ENCODE measurements at places on chromosomes 3 and 15.
A peak's percentile ranks its signal among the peaks of the same experiment; 100 is the strongest.

DNA sequence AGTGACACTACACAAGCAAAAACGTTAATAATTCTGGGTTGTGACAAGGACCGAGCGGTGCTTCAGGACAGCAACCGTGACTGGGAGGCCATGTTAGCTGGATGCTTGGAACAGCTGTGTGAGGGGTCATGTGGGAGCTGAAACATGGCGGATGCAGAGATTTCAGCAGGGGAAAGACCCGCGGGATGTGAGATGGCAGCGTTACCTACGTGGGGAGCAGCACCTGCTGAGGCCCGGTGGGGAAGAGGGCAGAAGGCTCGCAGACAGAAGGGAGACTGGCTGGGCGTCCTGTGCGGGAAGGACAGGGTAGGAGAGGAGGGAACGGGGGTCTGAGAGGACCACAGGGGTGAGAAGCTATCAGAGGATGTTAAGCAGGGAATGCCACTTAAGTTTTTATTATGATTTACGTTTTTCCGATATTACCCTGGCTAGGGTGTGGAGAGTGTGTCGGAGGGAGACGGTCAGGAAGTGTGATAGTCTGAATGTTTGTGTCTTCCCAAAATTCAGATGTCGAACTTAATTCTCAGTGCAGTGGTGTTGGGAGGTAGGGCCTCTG, 228.8 kb upstream of the LYSMD4 start:
- no peak for DNase-seq

DNA sequence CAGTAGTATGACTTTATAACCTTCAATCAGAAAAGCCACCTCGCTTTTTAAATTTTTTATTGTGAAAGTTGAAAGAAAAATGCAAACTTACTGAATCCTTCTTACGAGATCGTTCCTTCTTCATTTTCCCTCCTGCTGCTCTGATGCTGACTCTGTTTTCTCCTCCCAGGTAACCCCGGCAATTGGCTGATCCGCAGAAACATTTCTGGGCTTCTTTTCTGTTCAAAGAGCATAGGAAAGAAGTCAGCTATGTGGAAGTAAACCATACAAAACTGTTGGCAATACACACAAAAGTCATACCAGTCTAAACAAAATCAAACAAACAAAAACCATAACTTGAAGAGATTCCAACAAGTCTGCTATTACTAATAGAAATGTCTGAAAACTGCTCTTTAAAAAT, 66.0 kb downstream of the SETD2 start:
- DNase-seq = no peak

GRCh38 chr3:126450219-126450618, 25.5 kb downstream of the ZXDC start:
- DNase-seq = no peak

- DNase-seq = no peak
These were observed 6.5 kb downstream of the GNB5 start for GRCh38 chr15:52184721-52185120.

DNA sequence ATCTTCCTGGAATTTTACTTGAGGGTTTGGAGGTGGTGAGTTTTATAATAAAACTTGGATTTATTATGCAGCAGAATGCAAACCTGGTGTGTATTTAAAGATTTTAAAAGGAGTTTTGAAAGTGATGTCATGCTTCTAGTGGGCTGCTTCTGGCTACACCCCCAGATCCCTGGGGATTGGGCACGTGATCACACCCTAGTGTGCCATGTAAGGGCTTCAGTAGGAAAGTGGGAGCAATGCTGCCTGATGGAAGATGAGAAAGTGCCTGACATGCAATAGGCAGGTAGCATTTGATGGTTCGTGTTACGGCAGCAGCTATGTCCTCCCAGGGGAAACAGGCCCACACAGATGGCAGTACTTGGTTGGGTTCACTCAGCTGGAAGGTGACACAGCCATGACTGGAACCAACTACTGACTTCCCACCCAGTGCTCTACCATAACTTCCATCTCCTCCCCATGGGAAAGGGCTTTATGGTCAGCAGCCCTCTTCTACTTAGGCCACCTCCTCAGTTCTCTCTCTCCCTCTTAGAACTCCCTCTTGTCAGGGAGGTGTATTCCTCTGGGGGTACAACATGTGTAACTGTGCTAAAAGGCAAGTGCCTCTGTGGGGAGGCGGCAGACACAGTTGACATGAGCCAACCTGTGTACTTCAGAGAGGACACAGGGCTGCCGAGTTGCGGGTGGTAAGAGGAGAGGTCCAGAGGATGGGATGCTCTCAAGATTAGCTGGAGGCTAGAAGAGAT, 5.6 kb downstream of the ITPKA start:
- no peak for DNase-seq

GRCh38 chr15:26724381-26725150, 48.3 kb downstream of the GABRB3 start:
- DNase-seq = no peak

GRCh38 chr3:58899159-58899952, 150.5 kb downstream of the CFAP20DC start:
- peak; percentile 2 for DNase-seq

DNA sequence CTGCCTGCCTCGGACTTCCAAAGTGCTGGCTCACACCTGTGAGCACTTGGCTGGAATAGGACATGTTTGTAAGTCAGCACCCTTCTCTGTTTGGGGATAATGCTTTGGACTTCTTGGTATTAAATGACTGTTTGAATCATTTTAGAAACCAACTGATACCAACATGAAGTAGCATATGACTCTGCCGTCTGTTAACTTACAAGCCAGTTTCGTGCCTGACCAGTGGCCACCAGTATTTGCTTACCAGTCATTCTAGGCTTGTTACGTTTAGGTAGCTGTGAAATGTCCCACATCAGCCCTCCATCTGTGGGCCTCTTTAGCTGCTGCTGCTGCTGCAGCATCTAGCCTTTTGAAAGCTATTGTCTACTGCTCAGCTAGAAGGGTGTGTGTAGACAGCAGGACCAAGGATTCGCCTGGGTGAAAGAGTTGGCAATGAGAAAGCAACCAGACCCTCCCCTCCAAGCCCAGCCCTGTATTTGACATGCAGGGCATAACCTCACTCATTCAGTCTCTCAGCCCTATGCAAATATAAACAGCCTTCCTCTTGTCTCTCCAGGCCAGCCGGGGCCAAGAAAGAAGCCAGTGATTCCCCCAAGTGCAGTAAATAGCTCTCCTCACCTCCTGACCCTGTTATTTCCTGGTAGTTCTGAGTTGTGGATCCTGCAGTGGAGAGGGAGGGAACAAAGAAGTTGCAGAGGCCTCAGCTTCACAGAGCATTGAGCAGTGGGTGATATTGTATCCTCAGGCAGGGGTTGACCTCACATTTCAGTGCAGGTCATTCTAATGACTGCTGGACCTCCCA, 51.0 kb downstream of the NKIRAS1 start:
- DNase-seq = peak; percentile 86

DNA sequence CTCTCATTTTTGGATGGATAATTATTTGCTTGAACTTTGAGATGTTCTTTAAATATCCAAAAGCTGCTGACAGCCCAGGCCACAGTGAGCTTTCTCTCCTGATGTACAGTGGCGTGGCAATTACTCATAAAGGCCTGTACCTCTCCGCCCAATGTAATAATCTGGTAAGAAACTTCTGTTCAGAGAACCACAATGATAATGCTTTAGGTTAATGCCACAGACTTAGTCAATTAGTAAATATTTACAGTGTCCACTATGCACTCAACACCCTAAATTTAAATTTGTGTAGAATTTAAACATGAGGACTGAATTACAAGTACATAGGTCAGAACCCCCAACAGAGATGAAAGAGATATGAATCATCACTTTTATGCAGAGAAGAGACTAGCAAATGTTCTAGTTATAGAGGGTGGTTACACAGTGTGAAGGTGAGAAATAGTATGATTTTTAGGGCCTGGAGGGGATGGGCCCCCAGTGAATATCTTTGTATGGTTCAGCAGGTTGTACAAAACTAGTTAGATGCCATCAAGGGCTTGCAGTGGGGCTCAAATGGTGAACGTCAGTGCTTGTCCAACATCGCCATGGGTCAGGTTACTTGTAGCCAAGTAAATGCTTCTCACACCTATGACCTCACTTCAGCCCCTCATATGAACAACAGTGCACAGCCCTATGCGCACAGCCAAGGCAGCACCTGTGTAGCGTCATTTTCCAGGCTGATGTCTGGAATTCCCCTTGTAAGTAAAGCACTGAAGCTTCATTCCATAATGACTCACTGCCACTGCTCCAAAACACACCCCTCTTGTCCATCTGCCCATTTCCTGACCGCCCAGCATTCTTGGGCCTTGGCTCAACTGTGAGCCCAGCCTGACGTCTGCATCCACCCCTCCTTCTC, 13.3 kb downstream of the ABHD2 start:
- DNase-seq = no peak

- no peak for DNase-seq
These were observed 11.8 kb downstream of the SAMD7 start for GRCh38 chr3:169923189-169923588.

DNA sequence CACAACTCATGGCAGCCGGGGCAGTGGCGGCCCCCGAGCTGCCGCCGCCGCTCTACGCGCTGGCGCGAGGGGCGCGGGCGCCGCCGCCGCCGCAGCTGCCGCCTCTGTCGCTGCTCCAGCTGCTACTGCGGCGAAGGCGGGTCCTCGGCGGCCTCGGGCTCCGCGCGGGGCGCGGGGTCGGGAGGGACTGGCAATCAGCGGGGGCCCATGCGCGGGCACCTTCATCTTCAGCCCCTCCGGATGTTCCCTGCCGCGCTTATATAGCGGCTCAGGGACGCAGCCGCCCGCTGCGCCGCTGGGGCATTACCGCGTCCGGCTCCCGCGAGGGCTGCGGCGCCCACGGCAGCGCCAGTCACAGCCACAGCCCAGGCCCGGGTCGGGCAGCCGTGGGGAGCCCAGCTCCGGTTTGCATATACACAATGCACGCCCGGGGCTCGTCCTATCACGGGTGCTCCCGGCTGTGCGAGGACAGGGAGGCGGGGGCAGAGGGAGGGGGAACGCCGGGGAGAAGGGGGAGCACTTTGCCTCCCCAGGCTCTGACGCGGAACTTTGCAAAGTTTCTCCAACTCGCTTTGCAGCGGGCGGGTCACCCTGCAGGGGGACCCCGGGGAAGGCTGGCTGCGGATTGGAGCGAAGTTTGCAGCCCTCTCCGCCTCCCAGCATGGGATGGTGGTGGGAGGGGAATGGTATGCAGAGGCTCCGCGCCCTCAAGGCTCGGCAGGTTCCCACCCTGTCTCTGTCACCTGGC, at the start of gene VGLL3:
Gene VGLL3, minus strand, starts transcription at position 416 of the 748 bp plus-strand sequence. Its CDS starts 406 bp downstream, at position 10.
- peak; percentile 87 for DNase-seq

GRCh38 chr3:155880286-155880685, 9.8 kb downstream of the GMPS start:
- DNase-seq = no peak

- DNase-seq = peak; percentile 93
These were observed 5.0 kb upstream of the HES1 start for GRCh38 chr3:194130807-194131589.

DNA sequence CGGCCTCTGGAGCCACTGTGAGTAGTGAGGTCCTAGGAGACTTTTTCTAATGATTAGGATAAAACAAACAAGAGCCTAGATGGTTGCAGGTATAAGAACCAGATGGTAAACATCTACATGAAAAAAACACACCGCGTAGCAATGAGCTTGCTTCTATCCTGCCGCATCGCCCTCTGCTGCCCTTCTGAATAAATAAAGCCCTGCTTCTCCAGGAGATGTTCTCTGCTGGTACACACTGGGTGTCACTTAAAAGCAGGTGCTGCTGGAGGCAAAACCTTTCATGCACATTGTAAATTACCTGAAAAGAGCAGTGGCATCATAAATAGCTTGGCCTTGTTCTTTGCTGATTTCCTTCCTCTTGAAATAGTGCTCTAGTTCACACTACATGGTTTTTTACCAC, 164.4 kb upstream of the TOPAZ1 start:
- DNase-seq = no peak

DNA sequence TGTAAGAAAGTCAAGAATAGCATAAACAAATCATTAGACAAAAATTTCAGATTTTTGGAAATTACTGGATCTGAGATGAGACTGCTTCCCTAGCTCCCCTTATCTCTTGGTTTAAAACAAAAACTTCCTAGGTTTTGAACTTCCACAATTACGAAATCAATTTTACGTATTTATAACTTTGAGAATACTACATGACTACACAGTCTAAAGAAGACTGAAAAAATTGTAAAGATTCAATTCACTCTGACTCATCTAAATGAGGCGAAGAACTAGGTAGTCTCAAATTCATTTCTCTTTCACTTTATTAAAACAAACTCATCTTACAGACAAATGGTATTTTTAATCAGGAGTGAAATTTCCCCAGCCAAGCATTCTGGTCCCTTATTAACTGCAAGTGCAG, 10.3 kb downstream of the CCDC54 start:
- no peak for DNase-seq

GRCh38 chr3:141663993-141664392, 74.1 kb upstream of the RNF7 start:
- no peak for DNase-seq
